ENCODE measurements at places on chromosomes 16 and 17. TPM values are rescaled to one million over a fixed set of nuclear protein-coding genes. Genes with fewer than 3 reads are reported as not detected.

LRRC59 gene
- total RNA-seq: 29.5 TPM

DNA sequence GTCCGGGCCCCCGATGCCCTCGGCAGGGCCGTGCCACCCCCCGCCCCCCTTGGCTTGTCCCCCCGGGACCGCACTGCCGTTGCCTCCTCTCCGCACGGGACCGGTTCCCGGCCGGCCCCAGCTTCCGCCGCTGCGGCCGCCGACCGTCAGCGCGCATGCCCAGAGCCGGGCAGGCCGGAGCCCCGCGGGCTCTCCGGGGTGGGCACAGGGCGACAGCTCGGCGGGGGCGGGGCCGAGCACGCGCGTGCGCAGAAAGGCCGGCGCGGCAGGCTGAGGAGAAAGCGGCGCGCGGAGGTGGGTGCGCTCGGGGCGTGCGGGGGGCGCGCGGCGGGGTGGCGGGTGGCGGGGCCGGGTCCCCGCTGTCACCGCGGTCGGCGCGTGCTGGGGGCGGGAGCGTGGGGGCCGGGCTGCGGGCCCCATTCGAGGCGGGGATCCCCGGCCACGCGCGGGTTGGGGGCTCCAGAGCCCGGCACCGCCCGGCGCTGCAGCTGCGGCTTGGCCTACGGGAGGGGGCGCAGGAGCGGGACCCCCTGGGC is at the start of gene TBC1D24:
Gene TBC1D24 (plus strand): TSS at position 251 of the 536 bp plus-strand sequence. CDS start 21,022 bp downstream, outside the sequence.
- H3K4me1 ChIP-seq: peaks cover 44% of the 10 kb centered on the region
- peak; percentile 88 for DNase-seq
- peak within 1 kb of the TSS; percentile 77 for H3K4me3 ChIP-seq
- H3K27me3 ChIP-seq: peaks cover 30% of the 10 kb centered on the region
- H3K27ac ChIP-seq: no peak within 1 kb of the TSS
- H3K36me3 ChIP-seq: no peaks in the 10 kb centered on the region

GRCh38 chr17:71192039-71192555 is 928.7 kb upstream of the SOX9 start:
- no peak overlapping the region for H3K27ac ChIP-seq
- H3K27me3 ChIP-seq: no peaks in the 10 kb centered on the region
- no peak overlapping the region for H3K4me3 ChIP-seq
- no peaks in the 10 kb centered on the region for H3K4me1 ChIP-seq
- H3K36me3 ChIP-seq: no peaks in the 10 kb centered on the region

GRCh38 chr16:84548971-84549844 is 44.7 kb upstream of the MEAK7 start:
- H3K27ac ChIP-seq: no peak overlapping the region
- peaks cover 18% of the 10 kb centered on the region for H3K4me1 ChIP-seq
- H3K27me3 ChIP-seq: no peaks in the 10 kb centered on the region
- H3K4me3 ChIP-seq: no peak overlapping the region
- H3K36me3 ChIP-seq: no peaks in the 10 kb centered on the region

GRCh38 chr16:71327720-71328119 is 30.8 kb upstream of the CALB2 start:
- H3K4me3 ChIP-seq: no peak overlapping the region
- no peaks in the 10 kb centered on the region for H3K27me3 ChIP-seq
- H3K4me1 ChIP-seq: no peaks in the 10 kb centered on the region
- no peak for DNase-seq
- no peaks in the 10 kb centered on the region for H3K36me3 ChIP-seq
- no peak overlapping the region for H3K27ac ChIP-seq

DNA sequence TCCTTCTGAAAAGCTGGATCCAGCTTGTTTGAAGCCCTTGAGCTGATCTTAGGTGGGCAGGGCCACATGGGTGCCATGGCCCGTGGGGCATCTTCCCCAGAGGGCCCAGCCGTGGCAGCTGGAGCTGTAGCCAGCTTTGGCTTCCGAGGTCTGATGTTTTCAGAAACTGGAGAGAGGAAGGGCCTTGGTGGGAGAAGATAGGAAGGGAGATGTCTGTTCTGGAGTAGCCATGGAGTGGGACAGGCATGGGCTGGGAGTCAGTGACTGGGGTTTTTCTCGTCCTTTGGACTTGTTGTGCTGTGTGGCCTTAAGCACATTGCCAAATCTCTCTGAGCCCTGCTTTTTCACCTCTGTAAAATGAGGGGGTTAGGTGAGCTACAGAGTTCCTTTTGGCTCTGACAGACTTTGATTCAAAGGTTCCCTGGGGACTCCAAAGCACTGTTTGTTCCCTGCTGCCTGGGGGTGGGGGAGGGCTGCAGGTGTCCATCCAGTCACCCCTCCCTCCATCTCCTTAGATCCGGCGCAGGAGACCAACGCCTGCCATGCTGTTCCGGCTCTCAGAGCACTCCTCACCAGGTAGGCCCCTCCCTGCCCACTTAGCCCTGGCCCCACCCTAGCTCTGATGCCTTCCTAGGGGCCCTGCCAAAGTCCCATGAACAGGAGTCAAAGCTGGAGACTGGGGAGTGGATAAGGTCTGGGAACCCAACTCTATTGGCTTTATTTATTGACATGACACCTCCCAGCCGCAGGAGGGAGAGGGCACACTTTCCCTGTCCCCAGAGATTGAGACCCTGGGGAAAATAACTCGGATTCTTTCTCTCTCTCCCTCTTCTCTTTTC is 2.1 kb downstream of the PPP1R1B start:
- no peaks in the 10 kb centered on the region for H3K36me3 ChIP-seq
- H3K27ac ChIP-seq: no peak overlapping the region
- no peak overlapping the region for H3K4me3 ChIP-seq
- no peak for DNase-seq

DNA sequence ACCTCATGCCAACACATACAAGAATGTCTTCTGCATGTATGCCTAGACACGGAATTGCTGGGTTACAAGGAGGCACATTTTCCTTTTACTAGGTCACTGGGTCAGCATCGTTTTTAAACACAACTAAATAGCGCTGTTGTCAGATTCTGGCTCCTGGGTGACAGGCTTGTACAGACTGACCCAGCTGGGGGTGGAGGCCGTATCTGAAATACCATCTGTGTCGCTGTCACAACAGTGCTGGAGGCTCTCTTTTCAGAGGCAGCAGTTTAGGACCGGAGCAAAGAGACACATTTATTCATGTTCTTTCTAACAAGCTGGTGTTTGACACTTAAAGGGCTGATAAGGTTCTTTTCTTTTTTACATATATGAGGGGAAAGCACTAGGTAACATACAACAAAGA is 403.0 kb upstream of the ASIC2 start:
- H3K27ac ChIP-seq: no peak overlapping the region
- DNase-seq: no peak
- no peaks in the 10 kb centered on the region for H3K36me3 ChIP-seq
- H3K27me3 ChIP-seq: no peaks in the 10 kb centered on the region

DNA sequence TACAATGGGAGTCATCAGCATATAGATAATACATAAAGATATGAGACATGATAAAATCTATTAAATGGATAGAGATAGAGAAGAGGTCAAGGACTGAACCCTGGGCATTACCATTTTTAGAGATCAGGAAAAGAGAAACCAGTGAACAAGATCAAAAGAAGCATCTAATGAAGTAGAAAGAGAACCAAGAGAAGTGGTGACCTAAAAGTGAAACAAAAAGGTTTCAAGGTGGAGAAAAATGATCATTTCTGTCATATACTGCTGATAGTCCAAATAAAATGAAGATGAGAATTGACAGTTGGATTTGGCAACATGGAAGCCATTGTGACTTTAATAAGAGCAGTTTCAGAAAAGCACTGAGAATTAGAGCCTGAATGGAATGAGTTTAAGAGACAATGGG is 165.1 kb downstream of the PPM1E start:
- no peak for DNase-seq
- H3K36me3 ChIP-seq: no peaks in the 10 kb centered on the region
- no peak overlapping the region for H3K27ac ChIP-seq
- no peak overlapping the region for H3K4me3 ChIP-seq
- H3K4me1 ChIP-seq: no peaks in the 10 kb centered on the region
- no peaks in the 10 kb centered on the region for H3K27me3 ChIP-seq

CEP295NL gene
- 2.9 TPM for total RNA-seq

- peaks cover 4% of the 10 kb centered on the region for H3K4me1 ChIP-seq
- no peak for DNase-seq
Measured at GRCh38 chr17:954431-955164, 25.0 kb downstream of the NXN start.

Data from B cell (primary cell).